ENCODE measurements at places on chromosomes 11 and 22.

- no peak for DNase-seq
Observed at GRCh38 chr11:73216465-73216864, 1.6 kb upstream of the P2RY2 start.

- no peak for DNase-seq
Observed at GRCh38 chr11:88326099-88326498, 11.4 kb downstream of the CTSC start.

GRCh38 chr11:96940227-96940626 lies 550.4 kb downstream of the JRKL start:
- DNase-seq, result no peak

GRCh38 chr11:66285250-66285947 lies 3.5 kb downstream of the YIF1A start:
- no peak for DNase-seq

DNA sequence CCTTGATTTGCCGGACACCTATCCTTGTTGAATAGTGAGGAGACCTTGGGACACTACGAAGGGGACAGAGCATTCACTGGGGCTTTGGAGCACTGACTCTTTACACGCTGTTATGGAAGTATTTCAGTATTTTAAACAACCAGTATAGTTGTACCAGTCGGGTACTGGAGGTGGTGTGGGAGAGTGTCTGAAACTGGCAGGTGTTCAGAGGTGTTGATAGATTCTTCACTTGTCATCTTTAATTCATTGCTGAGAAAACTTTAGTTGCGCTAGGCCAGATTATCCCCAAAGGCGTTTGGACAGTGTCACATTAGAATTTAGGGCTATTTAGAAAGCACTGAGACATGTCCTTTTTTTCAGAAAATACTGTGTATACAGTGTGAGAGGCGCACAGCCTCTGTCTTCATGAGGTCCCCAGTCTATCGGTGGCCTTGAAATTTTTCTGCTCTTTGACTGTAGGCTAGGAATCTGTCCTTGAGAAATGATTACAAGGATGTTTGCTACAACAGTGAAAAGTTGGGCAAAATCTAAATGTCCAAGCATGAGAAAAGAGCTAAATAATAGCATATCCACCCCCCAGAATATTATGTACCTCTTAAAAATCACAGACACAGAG lies 69.7 kb downstream of the TEAD1 start:
- no peak for DNase-seq
